WTC11 (cell line): ENCODE measurements at places on chromosomes 3 and 15. TPM values are rescaled to one million over a fixed set of nuclear protein-coding genes. Genes with fewer than 3 reads are reported as not detected.

COX17 gene
- 49.7 to 56.0 TPM (median 50.3 TPM) in 3 replicates for total RNA-seq

ZNF662 gene
- 2.7 to 3.5 TPM (median 2.9 TPM) in 3 replicates for total RNA-seq

DRD3 gene
- total RNA-seq, result 0.11 to 0.27 TPM (median 0.17 TPM) in 3 replicates

USP4 gene
- 29.1 to 38.5 TPM (median 36.6 TPM) in 3 replicates for total RNA-seq

DNA sequence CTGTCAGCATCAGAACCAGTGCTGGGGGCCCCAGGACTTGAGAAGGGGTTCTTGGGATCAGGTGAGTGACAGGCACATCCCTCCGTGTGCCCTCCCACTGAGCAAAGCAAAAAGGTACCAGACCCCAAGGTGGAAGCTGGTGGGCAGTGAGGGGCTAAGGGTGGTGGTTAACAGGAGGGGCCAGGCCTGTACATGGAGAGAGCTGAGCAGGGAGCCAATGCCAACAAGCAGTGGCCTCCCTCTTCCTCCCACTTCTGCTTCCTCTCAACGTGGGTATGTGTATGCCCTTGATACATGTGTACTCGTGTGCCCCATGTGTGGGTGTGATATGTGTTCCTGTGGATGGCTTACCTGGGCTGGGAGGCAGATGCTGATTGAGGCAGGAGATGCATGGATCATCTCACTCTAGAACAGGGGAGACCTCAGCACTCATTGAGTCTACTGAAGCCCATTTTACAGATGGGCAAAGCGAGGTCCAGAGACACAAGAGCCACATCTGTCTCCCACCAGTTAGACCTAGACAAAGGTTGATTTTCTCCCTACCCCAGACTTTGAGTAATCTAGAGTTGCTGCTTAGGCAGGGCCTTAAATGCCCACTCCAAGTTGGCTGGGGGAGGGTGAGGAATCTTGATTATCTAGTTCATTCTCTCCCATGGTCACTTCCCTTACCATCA, 945 bp downstream of the VIPR1 start:
- no peak for DNase-seq

- peak; percentile 98 for DNase-seq
Measured at GRCh38 chr15:80989518-80990478, at the start of gene MESD. Gene MESD, minus strand, starts transcription at chr15:80989819. Its CDS starts 28 bp downstream, at chr15:80989791.

- DNase-seq, result no peak
Measured at GRCh38 chr15:29870495-29871151, 48.4 kb upstream of the TJP1 start.
